Activated CD4-positive, alpha-beta T cell treated with anti-CD3 and anti-CD28 coated beads for 36 hours (primary cell): ENCODE measurements at places on chromosomes 6 and 20. TPM values are rescaled to one million over a fixed set of nuclear protein-coding genes. Genes with fewer than 3 reads are reported as not detected.
A peak's percentile ranks its signal among the peaks of the same experiment; 100 is the strongest.

DNA sequence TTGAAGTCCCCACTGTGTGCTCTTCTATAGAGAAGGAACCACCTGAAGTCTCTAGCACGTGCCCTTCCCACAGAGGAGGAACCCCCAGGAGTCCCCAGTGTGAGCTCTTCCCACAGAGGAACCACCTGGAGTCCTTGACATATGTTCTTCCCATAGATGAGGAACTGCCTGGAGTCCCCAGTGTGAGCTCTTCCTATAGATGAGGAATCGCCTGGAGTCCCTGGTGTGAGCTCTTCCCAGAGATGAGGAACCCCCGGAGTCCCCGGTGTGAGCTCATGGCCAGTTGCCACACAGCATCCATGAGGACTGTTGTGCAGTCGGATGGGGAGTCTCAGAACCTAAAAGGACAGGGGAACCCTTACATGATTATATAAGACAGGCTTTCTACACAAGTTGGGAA lies 158.1 kb upstream of the THBS2 start:
- H3K36me3 ChIP-seq: no peaks in the 10 kb centered on the region
- no peak for DNase-seq
- no peak overlapping the region for H3K4me3 ChIP-seq
- H3K27ac ChIP-seq: no peak overlapping the region
- H3K4me1 ChIP-seq: no peaks in the 10 kb centered on the region
- H3K27me3 ChIP-seq: peaks cover 5% of the 10 kb centered on the region

GRCh38 chr6:9659848-9660247 lies 755.0 kb downstream of the TFAP2A start:
- no peak overlapping the region for H3K4me3 ChIP-seq
- no peaks in the 10 kb centered on the region for H3K36me3 ChIP-seq
- no peaks in the 10 kb centered on the region for H3K4me1 ChIP-seq
- no peak for DNase-seq
- no peak overlapping the region for H3K27ac ChIP-seq

DNA sequence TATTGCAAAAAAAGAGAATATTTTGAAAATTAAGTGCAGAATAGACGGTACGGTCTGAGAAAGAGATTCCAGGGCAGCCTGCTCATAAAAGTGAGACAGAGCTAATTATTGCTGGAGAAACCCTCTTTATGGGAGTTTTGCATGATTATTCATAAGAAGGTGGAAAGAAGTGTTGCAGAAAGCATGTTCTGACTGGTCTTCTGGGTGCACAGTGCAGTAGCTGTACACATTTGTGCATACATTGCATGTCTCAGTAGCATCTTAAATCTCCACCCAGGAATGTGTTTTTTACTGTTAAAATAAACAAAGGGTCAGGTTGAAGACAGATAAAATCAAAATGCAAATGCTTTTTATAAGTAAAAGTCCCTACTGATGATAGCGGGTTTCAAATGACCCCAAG lies 1813.6 kb upstream of the DEFB115 start:
- H3K36me3 ChIP-seq: no peaks in the 10 kb centered on the region
- no peaks in the 10 kb centered on the region for H3K27me3 ChIP-seq
- peaks cover 4% of the 10 kb centered on the region for H3K4me1 ChIP-seq
- no peak overlapping the region for H3K4me3 ChIP-seq
- no peak overlapping the region for H3K27ac ChIP-seq

- peak overlapping the region; percentile 1 for H3K27ac ChIP-seq
- H3K4me3 ChIP-seq: no peak overlapping the region
- peaks cover 65% of the 10 kb centered on the region for H3K36me3 ChIP-seq
- peaks cover 15% of the 10 kb centered on the region for H3K4me1 ChIP-seq
Measured at GRCh38 chr6:8087870-8088754, 14.2 kb downstream of the EEF1E1 start.

GRCh38 chr20:42309050-42309449 lies 690.9 kb upstream of the CHD6 start:
- DNase-seq: no peak
- no peaks in the 10 kb centered on the region for H3K36me3 ChIP-seq
- H3K27me3 ChIP-seq: no peaks in the 10 kb centered on the region
- no peak overlapping the region for H3K4me3 ChIP-seq
- H3K4me1 ChIP-seq: no peaks in the 10 kb centered on the region
- H3K27ac ChIP-seq: no peak overlapping the region

DNA sequence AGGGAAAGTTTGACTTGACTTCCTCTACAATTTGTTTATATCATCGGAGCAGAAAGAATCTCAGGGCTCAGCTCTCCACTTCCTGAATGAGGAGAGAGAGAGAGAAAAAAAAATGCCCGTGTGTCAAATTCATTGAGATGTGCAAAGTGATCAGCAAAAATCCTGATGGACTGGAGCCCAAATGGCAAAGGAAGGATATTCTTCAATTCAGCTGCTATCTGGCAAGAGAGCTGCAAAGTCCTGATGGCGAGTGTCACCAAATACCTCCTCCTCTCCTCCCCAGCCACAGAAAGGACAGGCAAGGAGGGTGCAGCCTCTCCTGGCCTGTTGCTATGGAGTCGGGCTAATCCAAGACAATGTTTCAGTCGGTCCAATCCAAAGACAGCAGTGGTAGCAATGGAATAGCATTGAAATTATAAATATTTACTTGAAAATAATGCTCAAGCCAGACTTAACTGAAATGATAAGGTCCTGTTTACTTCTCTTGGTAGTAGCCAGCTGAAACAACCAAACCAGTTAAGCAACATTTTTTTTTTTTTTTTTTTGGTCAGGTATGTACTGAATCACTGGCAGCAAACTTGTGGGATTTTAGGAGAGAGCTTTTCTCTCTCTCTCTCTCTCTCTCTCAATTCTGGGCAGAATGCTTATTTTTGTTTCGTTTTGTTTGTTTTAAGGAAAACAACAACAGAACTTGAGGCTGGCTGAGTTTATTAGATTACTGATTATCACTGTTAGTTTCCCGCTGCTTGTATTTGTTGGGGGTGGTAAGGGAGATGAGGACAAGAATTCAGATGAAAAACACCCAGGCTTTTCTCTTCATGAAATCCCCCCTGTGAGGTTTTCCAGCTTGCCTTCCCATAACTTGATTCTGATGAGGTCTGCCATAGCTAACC lies 204.2 kb downstream of the BCAS1 start:
- peak; percentile 20 for DNase-seq
- no peaks in the 10 kb centered on the region for H3K27me3 ChIP-seq
- peak overlapping the region; percentile 62 for H3K4me3 ChIP-seq
- peaks cover 62% of the 10 kb centered on the region for H3K4me1 ChIP-seq
- H3K27ac ChIP-seq: peak overlapping the region; percentile 79

DNA sequence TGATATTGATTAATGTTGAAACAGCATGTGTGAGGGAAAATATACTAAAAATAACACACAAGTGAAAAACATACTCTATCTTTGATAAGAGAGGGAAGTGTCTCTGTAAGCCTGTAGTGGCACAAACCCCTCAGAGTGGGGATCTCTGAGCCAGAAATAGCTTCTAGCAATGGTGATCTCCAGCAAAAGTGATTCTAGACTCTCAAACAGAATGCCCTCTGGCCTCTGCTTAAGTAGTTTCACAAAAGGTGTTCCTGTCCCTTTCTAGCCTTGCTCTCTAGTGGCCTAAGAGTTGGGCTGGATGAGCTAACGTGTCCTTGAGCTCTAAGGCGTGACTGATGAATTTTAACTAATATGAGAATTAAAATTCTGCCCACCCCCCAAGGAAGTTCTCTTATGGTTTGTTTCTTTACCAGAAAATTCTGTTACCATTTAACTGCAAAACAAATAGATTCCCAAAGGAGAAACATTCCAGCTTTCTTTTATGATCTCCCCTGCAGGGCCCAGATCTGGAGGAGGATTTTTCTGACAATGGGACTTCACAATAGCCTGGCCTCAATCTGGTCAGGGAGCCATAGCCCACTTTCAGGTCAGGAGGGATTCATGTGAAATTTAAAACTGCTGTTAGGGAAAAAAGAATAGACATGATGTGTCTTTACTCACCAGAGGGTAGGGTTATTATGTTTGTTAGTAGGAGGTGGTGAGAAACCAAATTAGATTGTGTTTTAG lies 182.5 kb upstream of the LAMP5 start:
- H3K36me3 ChIP-seq: no peaks in the 10 kb centered on the region
- no peaks in the 10 kb centered on the region for H3K4me1 ChIP-seq
- no peaks in the 10 kb centered on the region for H3K27me3 ChIP-seq
- H3K27ac ChIP-seq: no peak overlapping the region
- DNase-seq: no peak
- no peak overlapping the region for H3K4me3 ChIP-seq

- DNase-seq: no peak
- H3K36me3 ChIP-seq: no peaks in the 10 kb centered on the region
- no peak overlapping the region for H3K27ac ChIP-seq
- H3K4me1 ChIP-seq: no peaks in the 10 kb centered on the region
- peaks cover 3% of the 10 kb centered on the region for H3K27me3 ChIP-seq
Measured at GRCh38 chr6:35128496-35128895, 12.6 kb downstream of the TCP11 start.

Gene CLIC1
- 438 TPM for total RNA-seq

Gene MPIG6B
- not detected for total RNA-seq

Gene PHACTR3
- total RNA-seq: not detected
